Progenitor cell of endocrine pancreas (in vitro differentiated cells): ENCODE measurements at places on chromosomes 1 and 21. TPM values are rescaled to one million over a fixed set of nuclear protein-coding genes. Genes with fewer than 3 reads are reported as not detected.

Gene NTMT2
- total RNA-seq, result not detected in 2 replicates

Gene BSND
- total RNA-seq, result not detected in 2 replicates

Gene ACAP3
- 111 and 124 TPM in 2 replicates for total RNA-seq

Gene KRTCAP2
- 146 and 149 TPM in 2 replicates for total RNA-seq

Gene HOOK1
- 51.2 and 56.1 TPM in 2 replicates for total RNA-seq

Gene ZNF593OS
- total RNA-seq, result not detected in 2 replicates

DNA sequence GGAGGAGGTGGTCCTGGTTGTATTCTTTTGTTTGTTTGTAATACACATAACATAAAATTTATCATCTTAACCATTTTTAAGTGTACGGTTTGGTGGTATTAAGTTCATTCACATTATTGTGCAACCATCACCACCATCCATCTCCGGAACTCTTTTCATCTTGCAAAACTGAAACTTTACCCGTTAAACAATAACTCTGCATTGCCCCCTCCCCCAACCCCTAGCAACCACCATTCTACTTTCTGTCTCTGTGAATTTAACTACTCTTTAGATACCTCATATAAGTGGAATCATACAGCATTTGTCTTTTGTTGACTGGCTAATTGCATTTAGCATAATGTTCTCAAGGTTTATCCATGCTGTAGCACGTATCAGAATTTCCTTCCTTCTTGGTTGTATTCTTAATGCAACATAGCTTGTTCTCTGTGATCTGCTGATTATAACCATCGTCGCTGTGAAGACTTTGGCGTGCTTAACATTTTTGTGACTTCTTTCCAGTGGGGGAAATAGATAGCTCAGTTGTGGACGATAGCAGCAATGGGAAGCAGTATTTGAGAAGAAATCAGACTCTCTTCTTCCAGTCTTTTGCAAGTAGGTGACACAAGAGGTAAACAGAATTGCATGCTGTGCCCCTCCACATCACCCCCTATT is 117.5 kb upstream of the HOOK1 start:
- H3K27ac ChIP-seq, result no peak overlapping the region
- no peak overlapping the region for H3K4me3 ChIP-seq
- DNase-seq, result no peak
- peaks cover 4% of the 10 kb centered on the region for H3K27me3 ChIP-seq
- no peaks in the 10 kb centered on the region for H3K36me3 ChIP-seq

GRCh38 chr1:239237912-239238311 is 148.5 kb upstream of the CHRM3 start:
- no peaks in the 10 kb centered on the region for H3K27me3 ChIP-seq
- no peaks in the 10 kb centered on the region for H3K36me3 ChIP-seq

DNA sequence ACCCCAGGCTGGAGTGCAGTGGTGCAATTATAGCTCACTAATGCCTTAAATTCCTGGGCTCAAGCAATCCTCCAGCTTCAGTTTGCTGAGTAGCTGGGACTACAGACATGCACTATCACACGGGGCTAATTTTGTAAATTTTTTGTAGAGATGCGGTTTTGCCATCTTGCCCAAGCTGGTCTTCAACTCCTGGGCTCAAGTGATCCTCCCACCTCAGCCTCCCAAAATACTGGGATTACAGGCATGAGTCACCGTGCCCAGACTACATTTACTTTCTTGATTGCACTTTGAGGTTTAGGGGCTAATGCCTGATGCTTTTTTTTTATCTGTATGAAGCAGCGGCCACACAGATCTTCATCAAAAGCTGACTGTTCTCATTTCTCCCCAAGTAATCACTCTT is 124.6 kb downstream of the KIF26B start:
- H3K4me1 ChIP-seq, result peaks cover 16% of the 10 kb centered on the region
- H3K27ac ChIP-seq, result no peak overlapping the region
- no peaks in the 10 kb centered on the region for H3K27me3 ChIP-seq
- no peak for DNase-seq

GRCh38 chr21:36105327-36105842 is 29.5 kb upstream of the CBR3 start:
- no peak overlapping the region for H3K4me3 ChIP-seq
- H3K27ac ChIP-seq, result no peak overlapping the region
- no peaks in the 10 kb centered on the region for H3K4me1 ChIP-seq
- no peaks in the 10 kb centered on the region for H3K36me3 ChIP-seq

DNA sequence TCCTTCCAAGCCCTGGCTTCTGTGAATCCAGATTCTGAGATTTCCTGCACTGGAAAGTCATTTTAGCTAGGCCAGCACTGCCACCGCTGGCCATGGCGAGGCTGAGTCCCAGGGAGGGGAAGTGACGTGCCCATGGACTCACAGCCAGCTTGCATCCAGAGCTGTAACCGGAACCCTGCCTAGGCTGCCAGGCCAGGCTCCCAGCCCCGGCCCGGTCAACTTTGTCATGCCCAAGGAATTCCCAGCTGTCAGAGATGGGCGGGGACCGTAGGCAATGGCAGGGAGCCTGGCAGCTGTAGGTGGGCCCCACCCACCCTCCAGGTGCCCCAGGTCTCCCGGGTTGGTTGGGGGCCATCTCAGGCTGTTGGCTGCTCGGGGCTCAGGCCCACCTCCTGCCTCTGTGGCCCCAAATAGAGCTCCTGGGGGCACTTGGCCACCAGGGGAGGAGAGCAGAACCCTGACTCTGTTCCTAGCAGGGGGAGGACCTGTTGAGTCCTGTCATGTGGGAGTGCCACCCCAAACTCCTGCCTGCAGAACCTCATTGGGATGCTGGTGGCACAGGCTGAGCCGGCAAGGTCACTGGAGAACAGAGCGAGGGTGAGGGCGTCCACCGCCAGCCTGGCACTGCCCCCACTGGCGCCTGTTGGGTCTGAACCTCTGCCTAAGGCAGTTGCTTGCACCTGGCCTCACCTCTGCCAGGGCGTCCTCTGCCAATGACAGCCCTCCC is 57.8 kb downstream of the FOXO6 start:
- no peak overlapping the region for H3K27ac ChIP-seq
- H3K36me3 ChIP-seq, result no peaks in the 10 kb centered on the region
- H3K4me1 ChIP-seq, result peaks cover 2% of the 10 kb centered on the region
- peaks cover 17% of the 10 kb centered on the region for H3K27me3 ChIP-seq

- DNase-seq, result no peak
- H3K4me1 ChIP-seq, result no peaks in the 10 kb centered on the region
- no peaks in the 10 kb centered on the region for H3K36me3 ChIP-seq
Measured at GRCh38 chr1:30526652-30527345, 196.6 kb downstream of the MATN1 start.

DNA sequence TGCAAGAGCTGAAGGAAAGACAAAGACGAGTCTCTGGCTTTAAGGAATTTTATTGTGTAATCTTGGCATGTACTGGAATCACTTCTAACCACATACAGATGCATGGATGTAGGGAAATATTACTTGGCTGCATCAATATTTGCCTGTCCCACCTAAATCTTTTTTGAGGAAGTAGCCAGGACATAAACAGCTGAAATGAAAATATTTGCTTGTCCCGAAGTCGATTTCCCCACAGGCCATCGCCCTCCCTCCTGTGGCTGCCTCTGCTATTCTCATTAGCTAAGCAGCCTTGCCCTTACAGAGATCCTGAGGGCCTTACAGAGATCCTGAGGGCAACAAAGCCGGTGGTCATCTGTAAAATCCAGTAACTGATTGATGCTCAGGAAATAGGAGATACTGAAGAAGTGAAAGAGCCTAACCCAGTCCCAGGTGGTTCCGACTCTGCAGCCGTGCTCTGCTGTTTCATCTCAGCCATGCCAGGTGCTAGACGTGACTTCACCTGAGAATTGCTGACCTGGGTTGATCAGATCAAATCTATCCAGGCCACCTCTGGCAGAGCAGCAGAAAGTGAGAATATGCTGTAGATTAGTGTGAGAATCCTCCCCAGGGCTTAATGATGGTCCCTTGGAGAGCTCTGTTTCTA is 25.5 kb downstream of the MAN1C1 start:
- no peak overlapping the region for H3K4me3 ChIP-seq
- H3K36me3 ChIP-seq, result peaks cover 1% of the 10 kb centered on the region
- DNase-seq, result no peak
- peaks cover 30% of the 10 kb centered on the region for H3K27me3 ChIP-seq
- H3K4me1 ChIP-seq, result peaks cover 2% of the 10 kb centered on the region
- no peak overlapping the region for H3K27ac ChIP-seq

- H3K4me3 ChIP-seq, result no peak overlapping the region
- H3K27me3 ChIP-seq, result peaks cover 31% of the 10 kb centered on the region
- peaks cover 26% of the 10 kb centered on the region for H3K4me1 ChIP-seq
- no peaks in the 10 kb centered on the region for H3K36me3 ChIP-seq
- H3K27ac ChIP-seq, result no peak overlapping the region
Measured at GRCh38 chr1:59061876-59062275, 235.0 kb upstream of the FGGY start.

DNA sequence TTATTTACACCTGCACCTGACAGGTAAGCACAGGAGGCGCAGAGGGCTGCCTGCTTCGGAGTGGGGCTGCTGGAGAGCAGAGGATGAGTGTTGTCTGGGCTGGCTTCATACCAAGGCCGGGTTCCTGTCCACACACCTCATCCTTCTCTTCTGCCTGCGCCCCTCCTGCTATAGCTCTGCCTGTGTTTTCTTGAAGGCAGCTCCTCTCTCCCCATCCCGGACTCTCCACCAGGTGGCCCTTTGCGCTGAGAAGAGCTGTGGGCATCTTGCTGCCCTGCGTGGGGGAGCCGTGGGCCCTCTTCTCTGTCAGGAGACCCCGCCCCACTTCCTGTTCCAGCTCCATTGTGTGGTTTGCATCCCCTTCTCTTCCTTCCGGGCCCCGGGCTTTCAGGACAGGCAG is 35.0 kb downstream of the ARHGEF10L start:
- peaks cover 2% of the 10 kb centered on the region for H3K36me3 ChIP-seq
- no peak for DNase-seq
- H3K4me3 ChIP-seq, result no peak overlapping the region
- H3K27me3 ChIP-seq, result peaks cover 15% of the 10 kb centered on the region
- no peak overlapping the region for H3K27ac ChIP-seq
- H3K4me1 ChIP-seq, result peaks cover 43% of the 10 kb centered on the region

DNA sequence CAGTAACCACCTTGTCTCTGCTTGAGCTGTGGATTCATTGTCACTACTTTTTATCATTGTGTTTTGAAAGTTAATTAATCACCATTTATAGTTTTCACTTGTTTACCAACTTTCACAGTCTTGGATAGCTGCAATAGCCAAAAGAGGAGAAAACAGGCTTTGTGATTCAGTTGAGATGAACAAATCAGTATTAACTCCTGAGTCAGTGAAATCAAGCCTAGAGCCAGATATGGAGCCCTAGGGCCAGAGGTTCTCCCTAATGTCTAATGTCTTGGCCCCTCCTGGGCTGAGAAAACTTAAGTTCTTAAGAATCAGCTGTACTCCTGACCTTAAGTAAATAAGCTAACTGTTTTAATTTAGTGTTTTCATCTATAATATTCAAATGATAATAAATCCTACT is 228.8 kb downstream of the DNM3 start:
- peaks cover 5% of the 10 kb centered on the region for H3K4me1 ChIP-seq
- H3K4me3 ChIP-seq, result no peak overlapping the region
- no peak for DNase-seq
- H3K27ac ChIP-seq, result no peak overlapping the region
- H3K27me3 ChIP-seq, result no peaks in the 10 kb centered on the region

- H3K36me3 ChIP-seq, result peaks cover 2% of the 10 kb centered on the region
- no peak overlapping the region for H3K27ac ChIP-seq
- no peaks in the 10 kb centered on the region for H3K4me1 ChIP-seq
- no peak overlapping the region for H3K4me3 ChIP-seq
- DNase-seq, result no peak
- peaks cover 3% of the 10 kb centered on the region for H3K27me3 ChIP-seq
Measured at GRCh38 chr1:67162954-67163353, 3.3 kb upstream of the IL23R start.

DNA sequence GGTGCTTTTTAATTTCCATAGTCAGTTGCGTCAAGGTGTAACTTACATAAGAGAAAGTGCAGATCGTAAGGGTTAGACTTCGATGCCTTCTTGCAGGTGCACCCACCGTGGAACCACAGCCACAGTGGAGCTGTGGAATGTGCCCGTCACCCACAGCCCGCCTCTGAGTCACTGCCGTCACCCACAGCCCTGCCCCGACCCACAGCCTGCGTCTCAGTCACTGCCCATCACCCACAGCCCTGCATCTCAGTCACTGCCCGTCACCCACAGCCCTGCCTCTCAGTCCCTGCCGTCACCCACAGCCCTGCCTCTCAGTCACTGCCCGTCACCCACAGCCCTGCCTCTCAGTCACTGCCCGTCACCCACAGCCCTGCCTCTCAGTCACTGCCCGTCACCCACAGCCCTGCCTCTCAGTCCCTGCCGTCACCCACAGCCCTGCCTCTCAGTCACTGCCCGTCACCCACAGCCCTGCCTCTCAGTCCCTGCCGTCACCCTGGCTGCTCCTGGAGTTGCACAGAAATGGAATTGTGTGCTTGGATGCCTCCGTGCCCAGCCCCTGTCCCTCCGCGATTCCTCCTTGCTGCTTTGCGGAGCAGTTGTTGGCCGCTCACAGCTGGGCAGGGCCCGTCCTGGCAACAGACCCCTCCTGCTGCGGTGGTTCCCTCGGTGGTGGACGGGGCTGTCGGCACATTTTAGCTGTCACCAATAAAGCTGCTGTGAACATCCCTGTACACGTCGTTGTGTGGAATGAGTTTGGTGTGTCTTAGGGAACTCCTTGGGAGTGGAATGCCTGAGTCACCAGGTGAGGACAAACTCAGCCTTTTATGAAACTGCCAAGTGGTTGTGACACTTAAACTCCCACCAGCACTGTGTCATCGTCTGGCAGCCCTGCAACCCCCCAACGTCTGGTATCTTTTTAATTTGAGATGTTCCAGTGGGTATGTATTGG is 44.9 kb upstream of the COL6A2 start:
- DNase-seq, result no peak
- H3K27ac ChIP-seq, result no peak overlapping the region
- H3K4me3 ChIP-seq, result no peak overlapping the region
- no peaks in the 10 kb centered on the region for H3K36me3 ChIP-seq
- peaks cover 5% of the 10 kb centered on the region for H3K4me1 ChIP-seq
- peaks cover 14% of the 10 kb centered on the region for H3K27me3 ChIP-seq

DNA sequence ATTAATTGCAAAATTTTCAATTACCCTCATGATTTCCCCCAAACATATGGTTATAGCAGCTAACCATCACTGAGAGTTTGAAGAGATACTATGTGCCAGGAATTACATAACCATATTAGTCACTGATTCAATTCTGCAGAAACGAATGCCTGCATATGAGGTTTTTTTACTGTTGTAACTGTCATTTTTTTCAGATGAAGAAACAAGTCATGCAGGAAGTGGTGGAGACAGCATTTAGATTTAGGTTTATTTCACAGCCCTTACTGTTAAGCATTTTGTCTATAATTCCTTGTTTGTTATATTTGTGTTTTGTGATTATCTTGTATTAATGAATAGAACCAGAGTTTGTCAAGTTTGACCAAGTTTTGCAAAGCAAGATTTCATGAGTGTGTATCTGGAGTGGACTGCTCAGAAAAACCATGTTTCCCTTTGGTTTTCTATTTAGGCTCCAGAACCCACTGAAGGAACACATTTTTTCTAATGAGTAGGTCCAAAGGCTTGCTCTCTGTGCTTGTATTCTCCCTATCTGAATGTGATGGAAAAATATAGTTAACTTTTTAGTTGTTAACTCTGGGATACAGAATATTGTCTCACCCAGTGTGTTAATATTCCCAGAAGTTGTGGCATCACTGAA is 308.5 kb upstream of the ADAMTS5 start:
- H3K4me3 ChIP-seq, result no peak overlapping the region
- no peak for DNase-seq
- no peaks in the 10 kb centered on the region for H3K27me3 ChIP-seq
- H3K27ac ChIP-seq, result no peak overlapping the region
- peaks cover 1% of the 10 kb centered on the region for H3K4me1 ChIP-seq
